Activated CD4-positive, CD25-positive, alpha-beta regulatory T cell (primary cell): ENCODE measurements at places on chromosomes 3 and 15.

DNA sequence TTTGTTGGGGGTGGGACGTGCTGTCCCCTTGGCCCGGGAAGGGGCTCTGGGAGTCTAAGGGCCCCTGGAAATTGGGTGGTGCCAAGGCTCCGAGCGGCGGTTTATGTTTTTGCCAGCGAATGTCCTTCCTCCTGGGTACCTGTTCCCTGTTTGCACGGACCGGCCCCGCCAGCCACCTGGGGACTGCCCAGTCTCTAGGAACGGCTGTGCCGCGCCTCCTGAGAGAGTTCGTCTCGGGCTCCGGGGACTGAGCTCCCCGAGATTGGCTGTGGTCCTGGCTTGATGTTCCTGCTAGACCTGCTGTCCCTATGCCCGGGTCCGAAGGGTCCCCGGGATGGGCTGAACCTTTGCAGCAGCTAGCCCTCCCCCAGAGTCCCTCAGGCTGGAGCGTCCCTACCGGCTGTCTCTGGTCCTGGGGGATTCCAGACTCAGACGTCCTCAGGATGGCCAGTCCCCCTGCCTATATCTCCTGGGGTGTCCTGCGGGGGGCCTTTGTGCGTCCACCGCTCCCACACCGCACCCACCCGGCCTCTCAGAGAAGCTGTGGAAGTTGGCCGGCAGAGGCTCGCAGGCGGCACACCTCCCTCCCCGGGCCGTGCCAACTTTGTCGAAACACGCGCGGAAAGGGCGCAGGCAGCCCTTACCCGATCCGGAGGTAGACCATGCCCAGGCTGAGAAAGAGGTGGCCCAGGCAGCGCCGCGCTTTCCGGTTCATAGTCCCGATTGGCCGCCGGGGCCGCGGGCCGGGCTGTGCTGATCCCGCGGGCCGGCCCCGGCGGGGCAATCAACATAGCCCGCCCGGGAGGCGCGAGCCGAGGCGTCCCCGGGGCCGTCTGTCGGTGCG is 547 bp downstream of the WNT7A start:
- no peak for DNase-seq

GRCh38 chr3:43699864-43700263 is 9.1 kb downstream of the ABHD5 start:
- DNase-seq, result no peak

DNA sequence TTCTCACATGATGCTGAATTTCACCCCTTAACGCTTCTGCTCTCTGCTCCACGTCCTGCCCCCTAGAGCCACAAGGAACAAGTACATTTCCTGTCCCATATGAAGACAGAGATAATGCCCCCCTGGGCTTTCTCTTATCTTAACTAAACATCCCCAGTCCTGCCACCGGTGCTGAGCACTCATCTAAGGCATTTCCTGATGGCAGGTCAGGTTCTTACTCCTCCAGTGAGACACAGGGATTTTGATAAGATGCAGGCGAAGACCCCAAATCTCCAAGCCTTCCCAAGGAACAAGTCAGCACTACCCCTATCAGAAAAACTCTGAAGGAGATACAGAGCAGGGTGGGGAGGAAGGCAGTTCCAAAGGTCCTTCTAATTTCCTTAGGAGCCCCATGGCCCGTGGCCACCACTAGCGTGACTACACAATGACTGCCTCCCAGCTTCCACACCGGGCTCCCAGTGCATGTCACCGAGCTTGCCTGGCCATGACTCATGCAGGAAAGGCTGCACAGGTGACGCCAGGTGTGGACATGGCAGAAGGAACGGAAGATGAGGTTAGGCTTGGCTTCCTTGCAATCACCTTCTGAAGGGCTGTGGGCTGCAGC is 152.9 kb downstream of the XXYLT1 start:
- DNase-seq, result no peak

GRCh38 chr3:2099028-2099671 is 484 bp downstream of the CNTN4 start:
- DNase-seq, result no peak

DNA sequence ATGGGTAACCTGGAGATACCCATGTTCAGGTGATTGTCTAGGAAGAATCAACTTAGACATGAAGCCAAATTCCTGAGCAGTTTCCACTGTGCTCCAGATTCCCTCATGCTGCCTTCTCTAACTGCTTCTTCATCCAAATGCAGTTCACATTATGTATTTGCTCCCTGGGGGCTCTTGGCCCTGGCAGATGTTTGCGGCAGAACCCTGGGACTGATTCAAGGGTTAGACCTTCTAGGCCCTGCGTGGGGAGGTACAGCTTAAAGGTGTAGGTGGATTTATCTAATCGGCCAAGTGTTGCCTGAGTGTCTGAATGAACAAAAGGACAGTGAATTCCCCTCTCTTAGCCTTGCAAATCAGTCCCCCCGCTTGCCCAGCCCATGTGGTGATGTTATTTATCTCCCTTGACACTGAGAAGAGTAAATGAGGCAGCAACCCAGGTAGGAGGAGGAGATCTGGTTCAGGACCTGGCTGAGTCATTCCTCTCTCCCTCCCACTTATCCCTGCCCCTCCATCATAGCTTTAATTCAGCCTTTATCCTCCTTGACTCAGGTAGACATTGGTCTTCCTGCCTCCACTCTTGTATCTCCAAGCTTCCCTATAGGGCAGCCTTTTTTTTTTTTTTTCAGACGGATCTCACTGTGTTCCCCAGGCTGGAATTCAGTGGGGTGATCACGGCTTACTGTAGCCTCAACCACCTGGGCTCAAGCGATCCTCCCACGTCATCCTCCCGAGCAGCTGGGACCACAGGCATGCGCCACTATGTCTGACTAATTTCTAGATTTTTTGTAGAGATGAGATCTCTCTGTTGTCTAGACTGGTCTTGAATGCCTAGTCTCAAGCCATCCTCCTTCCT is 54.8 kb downstream of the MAGEF1 start:
- DNase-seq, result no peak

DNA sequence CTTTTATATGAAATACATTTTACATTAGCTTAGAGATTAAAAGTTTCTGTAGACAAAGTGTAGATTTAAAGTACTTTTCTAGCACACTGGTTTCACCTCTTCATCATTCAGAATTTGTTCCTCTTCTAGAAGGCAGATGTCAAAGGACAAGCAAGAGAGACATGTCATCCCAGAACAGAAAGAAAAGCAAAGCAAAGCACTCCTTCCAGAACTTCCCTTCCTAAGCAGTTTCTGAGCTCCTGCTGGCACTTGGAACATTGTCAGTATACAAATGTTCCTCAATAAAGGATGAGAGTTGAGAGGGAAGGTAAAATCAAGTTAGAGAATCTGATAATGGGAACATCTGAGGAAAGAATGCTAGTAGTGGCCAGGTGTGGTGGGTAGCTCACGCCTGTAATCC is 26.2 kb downstream of the TMOD3 start:
- DNase-seq, result no peak

DNA sequence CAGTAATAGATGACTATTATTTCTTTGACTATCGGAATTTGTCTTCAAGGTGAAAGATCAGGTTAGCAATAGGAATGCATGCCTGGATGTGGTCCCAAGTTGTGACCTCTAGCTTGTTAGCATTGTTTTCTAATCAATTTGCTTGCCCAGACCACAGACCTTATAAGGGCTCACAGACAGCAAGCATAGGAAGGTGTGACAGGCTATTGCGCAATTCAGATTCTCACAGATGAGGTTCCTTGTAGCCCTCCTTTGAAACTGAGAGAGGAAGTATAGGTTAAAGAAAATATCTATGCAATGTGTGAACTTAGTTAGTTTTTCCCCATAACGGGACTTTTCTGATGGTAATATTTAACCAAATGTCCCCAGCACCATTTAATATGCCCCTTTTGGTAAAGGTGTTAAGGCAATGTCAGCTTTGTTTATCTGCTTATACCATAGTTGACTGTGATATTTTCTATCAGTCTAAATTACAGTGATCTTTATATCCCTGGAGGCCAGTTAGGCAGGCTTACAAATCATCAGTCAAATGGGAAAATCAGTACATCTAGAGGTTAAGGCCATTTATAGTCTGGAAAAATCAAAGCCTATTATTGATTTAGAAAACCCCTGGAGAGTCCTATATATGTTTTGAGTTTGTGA is 168.1 kb upstream of the MBNL1 start:
- no peak for DNase-seq

DNA sequence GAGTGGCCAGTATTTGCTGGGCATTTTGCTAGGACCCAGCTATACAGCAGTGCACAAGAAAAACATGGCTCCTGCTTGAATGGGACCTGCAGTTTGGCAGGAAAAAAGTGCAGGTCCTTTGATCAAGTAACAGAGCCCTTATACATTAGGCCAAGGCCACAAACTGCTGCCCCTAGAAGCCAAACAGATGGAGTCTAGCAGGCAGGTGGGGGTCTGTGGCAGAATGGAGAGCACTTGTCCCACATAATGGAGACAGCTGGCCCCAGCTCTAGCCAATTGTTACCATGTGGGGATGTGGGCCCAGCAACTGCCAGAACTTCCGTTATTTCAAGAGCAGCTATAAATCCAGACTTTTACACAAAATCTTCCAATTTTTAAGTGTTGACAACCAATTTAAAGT is 79.3 kb downstream of the SHQ1 start:
- no peak for DNase-seq

GRCh38 chr15:94443186-94443585 is 211.8 kb downstream of the MCTP2 start:
- DNase-seq, result no peak
